ENCODE measurements at places on chromosomes 12 and 14.

DNA sequence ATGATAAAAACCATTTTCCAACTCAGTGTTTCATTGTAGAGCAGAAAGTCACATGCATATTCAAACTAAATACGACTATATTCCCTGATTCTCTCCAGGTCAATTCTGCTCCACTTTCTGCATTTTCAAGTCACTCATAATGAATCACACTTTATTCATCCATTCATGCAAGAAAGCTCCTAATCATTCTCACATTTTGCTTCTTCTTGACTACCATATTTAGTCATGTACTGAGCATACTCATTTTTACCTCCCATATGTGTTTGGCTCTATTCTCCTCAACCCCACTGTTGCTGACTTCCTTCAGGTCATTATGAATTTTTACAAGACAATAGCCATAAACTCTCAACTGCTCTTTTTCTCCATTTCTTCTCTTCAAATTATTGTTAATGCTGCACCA is 43.4 kb upstream of the PIK3C2G start:
- no peak for DNase-seq

DNA sequence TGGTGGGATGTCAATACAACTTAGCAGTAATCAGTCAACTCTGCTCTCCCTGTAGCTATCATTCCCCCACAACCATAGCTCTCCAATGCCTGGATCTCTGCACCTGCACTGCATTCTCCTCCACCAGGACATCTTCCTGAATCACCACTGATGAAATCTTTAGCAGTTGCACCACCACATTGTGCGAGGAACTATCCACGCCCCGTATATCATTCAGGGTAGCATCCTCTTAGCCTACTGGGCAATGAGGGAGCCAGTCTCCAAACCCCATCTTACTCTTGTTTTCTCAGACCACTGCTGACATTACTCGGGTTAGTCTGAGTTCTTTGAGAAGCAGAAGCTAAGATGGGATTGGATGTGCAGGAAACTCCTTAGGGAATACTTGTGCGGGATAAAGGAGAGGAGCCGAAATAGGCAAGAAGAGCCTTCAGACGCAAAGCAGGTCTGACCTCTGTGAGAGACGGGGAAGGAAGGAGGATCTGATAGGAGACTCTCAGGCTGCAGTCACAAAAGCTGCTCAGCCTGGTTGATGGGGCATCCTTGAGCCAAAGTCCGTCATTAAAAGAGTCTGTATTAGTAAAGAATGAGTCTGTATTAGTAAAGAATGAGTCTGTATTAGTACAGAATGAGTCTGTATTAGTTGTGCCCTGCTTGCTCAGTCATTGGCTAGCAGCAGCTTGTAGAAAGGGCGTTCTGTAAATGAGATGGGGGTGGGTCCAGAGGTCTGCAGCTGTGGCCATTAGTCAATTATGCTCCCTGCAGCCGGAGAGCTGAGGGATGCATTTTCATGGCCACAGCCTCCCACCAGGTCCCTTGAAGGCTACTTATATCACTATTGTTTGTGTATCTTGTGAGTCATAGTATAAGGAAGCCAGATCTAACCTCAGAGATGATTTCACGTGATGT is 49.6 kb upstream of the RASSF3 start:
- no peak for DNase-seq

GRCh38 chr12:102568276-102568675 is 87.9 kb upstream of the IGF1 start:
- DNase-seq, result no peak

DNA sequence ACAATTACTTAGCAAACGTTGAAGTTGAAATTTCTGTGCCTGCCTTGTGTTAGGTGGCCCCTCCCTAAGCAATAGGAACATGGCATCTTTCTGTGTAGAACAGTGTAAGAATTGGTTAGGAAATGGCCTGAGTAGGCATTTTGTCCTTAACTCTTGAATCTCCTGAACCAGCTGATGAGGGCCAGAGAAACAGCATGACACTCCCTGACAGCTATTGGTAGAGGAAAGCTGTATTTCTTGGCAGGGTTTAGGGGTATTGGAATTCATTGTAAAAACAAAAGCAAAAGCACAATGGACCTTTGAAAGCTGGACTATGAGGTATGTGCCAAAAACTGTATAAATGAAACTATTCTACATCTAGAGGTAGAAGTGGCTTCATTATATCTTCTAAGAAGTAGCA is 40.6 kb upstream of the LRTM2 start:
- no peak for DNase-seq

DNA sequence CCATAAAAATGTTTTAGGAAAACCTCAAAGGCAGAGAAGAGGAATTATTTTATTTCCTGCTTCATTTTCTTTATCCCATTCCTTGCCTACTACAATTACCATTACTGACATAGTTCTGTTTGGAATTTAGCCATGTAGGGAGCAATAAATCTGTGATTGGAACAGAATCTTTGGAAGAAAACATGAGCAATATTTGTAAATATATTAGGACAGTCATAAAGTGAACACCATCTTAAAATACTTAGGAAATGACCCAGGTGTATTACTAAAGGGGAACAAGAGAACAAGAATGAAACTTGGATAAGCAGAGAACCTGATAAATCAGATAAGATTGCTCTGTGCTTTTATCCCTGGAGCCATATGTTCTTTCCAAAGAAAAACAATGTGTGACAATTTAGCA is 1326.0 kb upstream of the FLRT2 start:
- DNase-seq, result no peak

DNA sequence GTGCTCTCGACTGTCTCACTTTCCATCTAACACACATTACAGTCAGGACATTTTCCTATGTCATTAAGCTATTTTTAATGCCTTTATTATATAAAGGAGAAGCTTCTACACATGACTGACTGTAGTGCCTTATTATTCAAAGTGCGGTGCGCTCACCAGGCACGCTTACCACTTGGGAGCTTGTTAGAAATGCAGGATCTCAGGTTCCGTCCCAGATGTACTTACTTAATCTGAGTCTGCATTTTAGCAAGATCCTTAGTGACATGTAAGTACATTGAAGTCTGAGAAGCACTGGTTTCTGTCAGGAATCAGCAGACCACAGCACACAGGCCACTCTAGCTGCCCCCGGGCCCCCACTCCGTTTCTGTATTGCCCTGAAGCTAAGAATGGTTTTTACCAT is 44.7 kb upstream of the MDM1 start:
- no peak for DNase-seq

DNA sequence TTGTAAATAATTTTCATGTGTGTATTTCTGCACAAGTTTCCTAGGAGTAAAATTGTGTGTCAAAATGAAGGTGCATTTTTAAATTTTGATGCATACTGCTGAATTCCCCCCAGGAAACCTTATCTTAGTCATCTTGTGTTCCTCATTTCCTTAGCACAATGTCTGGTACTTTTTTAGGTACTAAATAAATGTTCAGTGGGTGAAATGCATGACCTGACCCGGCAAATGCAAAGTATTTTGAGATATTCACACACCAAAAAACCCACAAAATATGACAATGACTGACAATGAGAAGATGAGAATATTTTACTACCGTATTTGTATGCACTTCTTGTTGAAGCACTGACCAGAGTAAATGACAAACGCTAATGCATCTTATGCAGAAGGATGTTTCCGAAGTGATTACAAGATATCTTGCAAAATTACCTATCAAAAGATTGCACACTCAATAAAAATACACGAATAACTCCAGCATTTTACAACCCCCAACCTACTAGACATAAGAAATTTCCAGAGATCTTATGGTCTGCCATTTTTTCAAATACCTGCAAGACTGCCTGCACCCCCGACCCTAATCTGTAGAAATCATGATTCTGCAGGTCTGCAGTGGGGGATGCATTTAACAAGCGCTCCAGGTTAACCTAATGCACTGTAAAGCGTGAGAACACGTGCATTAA is 895 bp upstream of the PRKAB1 start:
- no peak for DNase-seq

GRCh38 chr14:106551265-106551664 is 1024.9 kb downstream of the TMEM121 start:
- DNase-seq, result no peak

- no peak for DNase-seq
Observed at GRCh38 chr12:123938679-123939480, 33.8 kb downstream of the CCDC92 start.

GRCh38 chr14:73173092-73173735 is 36.9 kb downstream of the PSEN1 start:
- DNase-seq, result no peak

DNA sequence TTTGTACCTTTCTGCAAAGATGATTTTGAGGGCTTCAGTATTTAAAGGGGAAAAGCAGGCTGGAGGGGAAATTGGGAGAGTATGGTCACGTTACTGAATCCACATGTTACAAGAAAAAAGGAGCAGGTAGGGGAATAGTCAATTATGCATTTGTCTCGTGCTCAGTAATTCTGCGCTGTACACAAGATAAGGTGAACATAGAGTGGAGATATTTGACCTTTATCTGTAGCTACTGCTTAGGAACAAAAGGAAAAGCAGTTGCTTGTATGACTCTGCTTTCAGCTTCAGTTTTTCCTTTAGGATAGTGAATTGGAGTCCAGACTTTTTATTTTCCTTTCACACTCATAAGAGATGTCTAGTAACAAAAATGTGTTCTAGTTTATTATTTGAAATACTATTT is 49.8 kb downstream of the FBXO33 start:
- no peak for DNase-seq

DNA sequence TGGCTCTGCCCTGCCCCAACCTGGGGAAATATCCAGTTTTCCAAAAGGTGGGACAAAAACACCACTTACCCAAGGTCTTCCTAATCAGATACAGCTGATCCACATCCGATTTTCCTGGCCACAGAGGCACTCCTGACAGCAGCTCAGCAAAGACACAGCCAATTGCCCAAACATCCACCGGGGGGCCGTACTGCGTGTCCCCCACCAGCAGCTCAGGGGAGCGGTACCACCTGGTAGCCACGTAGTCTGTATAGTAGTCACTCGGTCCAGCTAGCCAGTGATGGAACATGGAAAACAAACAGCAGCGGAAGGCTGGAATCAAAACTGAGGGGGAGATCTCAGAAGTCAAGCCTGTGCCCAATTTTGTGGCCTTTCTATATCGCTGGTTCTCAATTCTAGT is 28.8 kb downstream of the DMAC2L start:
- DNase-seq, result no peak

GRCh38 chr12:88952562-88952942 is 372.3 kb upstream of the KITLG start:
- no peak for DNase-seq

GRCh38 chr12:43872396-43872795 is 36.5 kb downstream of the TMEM117 start:
- no peak for DNase-seq

- DNase-seq, result no peak
Observed at GRCh38 chr12:131607658-131608447, 103.0 kb upstream of the SFSWAP start.

- DNase-seq, result no peak
Observed at GRCh38 chr12:99901181-99901580, 83.6 kb downstream of the ANKS1B start.

DNA sequence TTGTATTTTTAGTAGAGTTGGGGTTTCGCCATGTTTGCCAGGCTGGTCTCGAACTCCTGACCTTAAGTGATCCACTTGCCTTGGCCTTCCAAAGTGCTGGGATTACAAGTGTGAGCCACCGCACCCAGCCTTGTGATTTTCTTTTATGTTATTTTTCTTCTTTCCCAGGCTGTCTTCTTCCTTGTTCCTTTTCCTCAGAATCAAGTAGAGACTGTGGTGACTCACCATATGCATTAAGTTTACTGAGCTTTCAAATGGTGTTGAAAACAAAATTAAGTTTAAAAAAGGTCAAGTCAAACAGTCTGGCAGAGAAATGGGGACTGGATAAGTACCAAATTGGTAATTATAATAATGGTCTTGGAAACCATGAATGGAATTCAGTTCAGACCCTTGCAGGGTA is 5.7 kb downstream of the ARPC3 start:
- no peak for DNase-seq

GRCh38 chr14:76564471-76565422 is 188.8 kb downstream of the ESRRB start:
- no peak for DNase-seq

DNA sequence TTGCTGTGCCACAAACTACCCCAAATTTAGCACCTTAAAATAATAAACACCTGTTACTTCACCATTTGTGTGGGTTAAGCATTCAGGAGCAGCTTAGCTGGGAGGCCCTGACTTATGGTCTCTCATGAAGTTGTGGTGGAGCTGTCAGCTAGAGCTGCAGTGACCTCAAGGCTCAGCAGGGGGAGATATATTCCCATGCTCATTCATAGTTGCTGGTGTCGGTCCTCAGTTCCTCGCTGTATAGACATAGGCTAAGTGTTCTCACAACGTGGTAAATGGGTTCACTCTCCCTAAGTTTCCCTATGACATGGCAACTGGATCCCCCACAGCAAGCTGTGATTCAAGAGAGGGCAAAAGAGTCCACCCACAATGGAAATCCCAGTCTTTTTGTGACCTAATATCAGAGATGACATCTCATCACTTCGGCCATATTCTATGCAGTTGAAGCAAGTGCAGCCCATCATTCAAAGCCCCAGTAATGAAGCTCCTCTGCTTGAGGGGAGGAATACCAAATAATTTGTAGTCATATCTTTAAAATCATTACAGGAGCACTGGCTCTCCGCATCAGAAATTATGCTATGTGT is 41.1 kb downstream of the PRB3 start:
- no peak for DNase-seq

DNA sequence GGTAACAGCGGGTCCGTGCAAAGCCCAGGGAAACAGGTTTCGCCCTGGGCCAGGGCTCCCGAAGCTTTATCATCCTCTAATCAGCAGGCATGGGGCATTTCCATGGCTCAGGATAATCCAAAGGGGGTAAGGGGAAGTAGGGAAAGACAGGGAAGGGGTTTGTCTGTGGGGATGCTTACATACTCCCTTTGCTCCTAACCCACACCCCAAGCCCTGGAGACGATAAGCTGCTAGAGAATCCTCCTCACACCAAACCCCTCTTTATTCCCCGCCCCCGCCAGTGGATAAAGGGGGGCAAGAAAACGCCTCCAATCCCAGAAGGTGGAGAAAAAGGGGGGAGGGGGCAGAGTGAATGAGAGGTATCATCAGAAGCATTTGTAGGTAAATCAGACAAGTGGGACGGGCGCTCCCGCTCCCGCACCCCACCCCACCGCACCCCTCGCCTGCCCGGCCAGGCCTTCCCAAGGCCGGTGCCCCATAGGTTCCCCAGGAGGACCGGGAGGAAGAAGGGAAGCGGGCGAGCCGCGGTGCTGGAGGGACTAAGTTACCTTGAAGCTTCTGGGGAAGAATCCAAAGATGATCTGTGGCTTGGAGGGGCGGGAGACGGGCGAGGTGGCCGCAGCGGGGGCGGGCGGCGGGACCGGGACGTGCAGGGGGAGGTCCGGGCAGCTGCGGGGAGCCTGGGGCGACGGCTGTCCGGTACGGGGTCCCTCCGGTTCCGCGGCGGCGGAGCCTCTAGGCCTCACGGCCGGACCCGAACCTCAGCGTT is 762 bp downstream of the PPP2R5E start:
- no peak for DNase-seq

GRCh38 chr12:130680451-130680990 is 35.6 kb downstream of the RIMBP2 start:
- no peak for DNase-seq
